ENCODE measurements at places on chromosomes 5 and 9. TPM values are rescaled to one million over a fixed set of nuclear protein-coding genes. Genes with fewer than 3 reads are reported as not detected.

Gene CCDC180
- total RNA-seq = 3.6 TPM

- DNase-seq = peak; percentile 40
These were observed 59.3 kb downstream of the OSTF1 start for GRCh38 chr9:75147638-75148037.

- no peak for DNase-seq
These were observed 125.8 kb downstream of the ARRDC3 start for GRCh38 chr5:91257301-91257700.

DNA sequence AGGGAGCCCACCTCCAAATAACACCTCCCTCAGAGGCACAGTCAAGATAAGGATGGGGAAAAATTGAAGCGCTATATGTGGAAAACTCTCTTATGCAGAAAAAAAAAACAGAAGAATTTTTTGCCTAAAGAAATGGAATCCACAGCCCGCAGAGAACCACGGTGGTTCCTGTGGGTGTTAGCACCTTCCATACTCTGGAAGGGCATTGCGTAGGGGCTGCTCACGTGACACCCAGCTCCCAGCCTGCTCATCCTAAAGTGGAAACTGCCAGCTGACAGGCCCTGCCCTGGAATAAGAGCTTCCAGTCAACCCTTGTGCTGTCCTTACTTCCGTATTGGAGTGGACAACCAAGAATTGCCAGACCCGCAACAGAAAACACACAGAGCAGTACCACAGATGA is 142.5 kb downstream of the FSTL4 start:
- DNase-seq = no peak

Gene LMBRD2
- 11.8 TPM for total RNA-seq

Gene EGFL7
- total RNA-seq = 1.9 TPM

DNA sequence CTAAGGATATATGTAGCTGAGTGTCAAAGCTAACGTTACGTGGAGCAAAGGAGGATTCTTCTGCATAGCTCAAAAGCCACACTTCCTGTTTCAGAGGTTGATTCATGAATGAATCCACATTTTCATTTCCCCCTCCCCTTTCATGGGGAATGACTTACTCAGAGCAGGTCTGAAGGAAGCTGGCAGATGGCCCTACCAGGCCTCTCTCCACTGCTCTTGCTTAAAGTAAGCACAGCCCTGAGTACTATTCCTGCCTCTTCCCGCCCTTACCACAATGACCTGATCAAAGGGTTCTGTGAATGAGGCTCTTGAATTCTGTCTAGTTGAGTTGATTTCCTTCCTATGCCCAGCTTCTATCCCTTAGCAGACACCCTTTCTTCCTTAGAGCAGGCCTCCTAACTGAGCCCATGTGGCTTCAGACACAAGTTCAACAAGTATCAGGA is 6.3 kb downstream of the IGIP start:
- DNase-seq = peak; percentile 22

DNA sequence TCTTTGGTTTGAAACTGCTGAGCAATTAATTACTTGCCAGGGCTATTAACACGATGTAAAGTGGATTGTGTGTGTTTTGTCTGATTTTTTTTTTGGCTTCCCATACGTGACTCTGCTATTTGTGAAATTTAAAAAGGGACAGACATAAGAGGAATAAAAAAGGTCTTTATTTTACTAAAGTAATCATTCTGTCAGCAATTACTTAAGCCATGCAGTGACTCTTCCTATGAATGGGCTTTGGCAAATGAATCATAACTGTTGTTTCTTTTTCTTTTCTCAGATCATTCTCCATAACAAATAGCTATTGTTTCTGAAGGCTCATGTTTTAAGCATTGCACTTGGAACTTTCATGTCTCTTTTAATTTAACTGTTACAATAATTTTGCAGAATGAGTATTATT is 461.3 kb upstream of the RORB start:
- no peak for DNase-seq

Gene STPG3
- total RNA-seq = not detected

Gene CCNJL
- not detected for total RNA-seq

DNA sequence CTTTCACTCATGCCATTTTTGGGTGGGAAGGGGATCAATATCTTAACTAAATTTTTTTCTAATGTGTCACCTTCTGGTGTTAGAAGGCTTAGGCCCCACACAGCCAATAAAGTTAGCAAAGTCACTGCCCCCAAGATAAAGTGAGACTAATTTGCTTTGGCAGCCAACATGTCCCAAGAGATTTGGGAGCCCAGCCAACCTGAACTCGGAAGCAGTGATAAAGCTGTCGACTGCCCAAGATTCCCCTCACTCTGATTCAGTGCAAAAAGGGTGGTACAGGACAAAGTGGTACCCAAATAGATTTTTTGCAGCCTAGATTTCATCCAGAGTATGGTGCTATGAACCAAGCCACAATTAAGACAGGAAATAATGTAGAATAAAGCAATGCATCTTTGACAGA is 572.5 kb upstream of the ARRDC3 start:
- no peak for DNase-seq

DNA sequence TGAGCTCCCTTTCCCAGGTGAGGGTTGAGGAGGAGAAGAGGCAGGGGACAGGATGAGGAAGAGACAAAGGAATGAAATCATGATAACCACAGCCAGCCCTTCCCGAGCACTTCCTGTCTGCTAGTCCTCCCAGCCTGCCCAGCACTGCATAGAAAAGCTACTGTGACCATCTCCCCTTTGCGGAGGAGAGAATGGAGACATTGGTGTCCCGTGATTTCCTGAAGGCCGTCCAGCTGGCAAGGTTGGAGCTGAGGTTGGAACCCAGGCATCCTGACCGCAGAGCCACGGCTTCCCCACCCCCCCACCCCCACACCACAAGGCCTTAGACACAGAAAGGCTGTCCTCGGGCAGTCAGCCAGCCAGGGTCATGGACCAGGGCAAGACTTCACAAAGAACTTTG is 131.1 kb upstream of the ICE1 start:
- no peak for DNase-seq

Gene PCDHB5
- not detected for total RNA-seq

- DNase-seq = no peak
These were observed 26.2 kb downstream of the NREP start for GRCh38 chr5:111730659-111731382.

DNA sequence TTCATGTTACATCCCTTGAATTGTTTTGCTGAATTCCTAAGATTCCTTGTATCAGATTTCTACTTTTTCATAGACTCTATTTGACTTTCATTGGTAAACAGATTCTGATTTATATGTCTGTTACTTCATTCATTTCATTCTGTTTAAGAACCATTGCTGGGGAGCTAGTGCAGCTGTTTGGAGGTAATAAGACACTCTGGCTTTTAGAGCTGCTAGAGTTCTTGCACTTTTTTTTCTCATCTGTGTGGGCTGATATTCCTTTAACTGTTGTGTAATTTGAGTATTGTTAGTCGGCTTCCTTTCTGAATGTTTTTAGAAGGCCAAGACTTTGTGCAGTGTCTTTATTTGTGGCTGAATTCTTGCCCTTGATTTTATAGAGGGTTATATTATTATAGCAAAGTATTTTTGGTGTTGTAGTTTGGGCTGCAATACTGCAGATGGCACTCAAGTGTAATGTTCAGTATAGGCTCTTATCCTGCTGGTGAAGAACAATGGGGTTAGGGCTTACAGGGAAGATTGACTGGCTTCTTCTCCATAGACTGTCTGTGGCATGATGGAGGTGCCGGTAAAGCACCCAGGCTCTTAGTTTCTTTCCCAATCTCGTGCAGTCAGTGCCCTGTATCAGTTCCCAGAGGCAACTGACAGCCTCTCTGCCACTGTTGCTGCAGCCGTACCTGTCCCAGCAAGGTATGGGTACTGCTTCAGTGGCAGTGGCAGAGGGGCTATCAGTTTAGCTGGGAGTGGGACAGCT is 162.2 kb downstream of the OXCT1 start:
- DNase-seq = no peak

DNA sequence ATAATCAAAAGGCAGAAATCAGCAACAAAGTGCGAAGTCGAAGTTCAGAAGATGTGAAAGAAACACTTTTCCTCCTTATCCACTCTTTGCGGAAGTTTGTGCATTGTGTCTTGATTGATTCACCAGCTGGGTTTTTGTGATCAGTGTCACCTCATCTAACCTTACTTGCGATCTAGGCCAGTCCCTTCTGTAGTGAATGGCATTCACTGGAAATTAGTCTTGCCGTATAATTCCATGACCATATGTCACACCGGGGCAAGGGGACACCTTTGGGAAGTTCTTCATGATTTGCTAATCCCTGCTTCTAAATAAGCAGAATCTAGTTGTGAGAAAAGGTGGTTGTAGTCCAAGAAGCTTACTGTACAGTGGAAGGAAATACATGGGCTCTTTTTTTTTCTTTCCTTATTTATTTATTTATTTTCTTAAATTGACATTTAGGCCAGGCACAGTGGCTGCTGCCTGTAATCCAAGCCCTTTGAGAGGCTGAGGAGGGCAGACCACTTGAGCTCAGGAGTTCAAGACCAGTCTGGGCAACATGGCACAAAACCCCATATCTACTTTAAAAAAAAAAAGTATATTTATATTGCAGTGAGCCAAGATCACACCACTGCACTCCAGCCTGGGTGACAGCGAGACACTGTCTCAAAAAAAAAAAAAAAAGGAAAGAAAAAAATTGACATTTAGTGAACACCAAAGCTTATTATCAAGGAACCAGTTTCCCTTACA is 7.8 kb downstream of the RAI14 start:
- no peak for DNase-seq

Gene SEMA4D
- total RNA-seq = 314 TPM

DNA sequence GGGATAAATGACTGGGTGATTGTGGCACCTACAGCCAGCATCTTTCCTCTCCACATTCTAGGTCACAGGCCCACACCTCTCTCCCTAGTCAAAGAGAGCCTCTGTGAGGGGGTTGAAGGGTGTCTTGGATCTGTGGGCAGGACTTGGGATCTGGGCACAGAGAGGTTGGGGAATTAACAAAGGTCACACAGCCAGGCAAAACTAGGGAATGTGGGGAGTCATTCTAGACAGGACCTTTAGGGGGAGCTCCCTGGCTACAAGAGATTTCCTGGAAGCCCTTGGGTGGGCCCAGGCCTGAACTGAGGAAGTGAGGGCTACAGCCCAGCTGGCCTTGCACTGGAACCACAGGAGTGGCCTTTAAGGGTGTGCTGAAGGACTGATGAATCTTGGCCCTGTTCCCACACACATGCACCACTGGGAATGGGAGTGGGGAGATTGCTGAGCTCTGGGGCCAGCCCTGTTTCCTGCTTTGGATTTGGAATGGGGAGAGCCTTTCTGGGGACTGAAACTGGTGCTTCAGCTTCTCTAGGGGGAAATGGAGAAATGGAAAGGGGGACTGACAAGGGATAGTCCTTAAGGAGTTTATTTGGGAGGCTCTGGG is 12.4 kb upstream of the CXXC5 start:
- DNase-seq = peak; percentile 53

GRCh38 chr5:154829589-154830218 is 20.7 kb downstream of the FAXDC2 start:
- peak; percentile 51 for DNase-seq

Gene FOXI1
- not detected for total RNA-seq

Gene CACNA1B
- total RNA-seq = not detected

Gene TNFSF15
- 1.1 TPM for total RNA-seq

DNA sequence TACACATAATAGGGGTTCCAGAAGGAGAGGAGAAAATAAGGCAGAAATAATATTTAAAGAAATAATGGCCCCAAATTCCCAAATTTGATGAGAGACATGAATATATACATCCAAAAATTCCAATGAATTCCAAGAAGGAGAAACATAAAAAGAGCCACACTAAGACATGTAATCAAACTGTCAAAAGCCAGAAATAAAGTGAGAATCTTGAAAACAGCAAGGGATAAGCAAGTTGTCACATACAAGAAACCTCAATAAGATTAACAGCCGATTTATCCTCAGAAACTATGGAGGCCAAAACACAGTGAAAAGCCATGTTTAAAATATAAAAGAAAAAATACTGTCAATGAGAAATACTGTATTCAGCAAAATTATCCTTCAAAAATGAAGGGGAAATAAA is 14.5 kb downstream of the CATSPER3 start:
- no peak for DNase-seq

Gene TAS2R1
- total RNA-seq = not detected

DNA sequence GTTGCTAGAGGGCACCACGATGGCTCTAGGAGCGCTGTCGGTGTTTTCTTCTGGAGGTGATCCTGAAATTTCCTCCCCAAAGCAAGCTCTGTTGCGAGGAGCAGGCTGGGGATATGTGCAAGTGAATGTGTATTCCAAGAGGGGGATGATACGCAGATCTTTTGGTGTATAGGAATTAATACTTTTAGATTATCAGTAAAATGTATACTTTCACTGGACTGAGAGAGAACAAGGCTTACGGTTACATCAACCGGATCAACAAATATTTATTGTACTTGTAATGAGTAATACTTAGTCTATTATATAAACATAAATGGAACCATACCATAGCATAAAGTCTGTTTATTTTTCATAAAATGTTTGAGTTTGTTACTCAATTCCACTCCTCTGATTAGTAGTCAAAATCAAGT is 632 bp upstream of the PRKAA1 start:
- DNase-seq = no peak

Gene CDH9
- total RNA-seq = not detected

DNA sequence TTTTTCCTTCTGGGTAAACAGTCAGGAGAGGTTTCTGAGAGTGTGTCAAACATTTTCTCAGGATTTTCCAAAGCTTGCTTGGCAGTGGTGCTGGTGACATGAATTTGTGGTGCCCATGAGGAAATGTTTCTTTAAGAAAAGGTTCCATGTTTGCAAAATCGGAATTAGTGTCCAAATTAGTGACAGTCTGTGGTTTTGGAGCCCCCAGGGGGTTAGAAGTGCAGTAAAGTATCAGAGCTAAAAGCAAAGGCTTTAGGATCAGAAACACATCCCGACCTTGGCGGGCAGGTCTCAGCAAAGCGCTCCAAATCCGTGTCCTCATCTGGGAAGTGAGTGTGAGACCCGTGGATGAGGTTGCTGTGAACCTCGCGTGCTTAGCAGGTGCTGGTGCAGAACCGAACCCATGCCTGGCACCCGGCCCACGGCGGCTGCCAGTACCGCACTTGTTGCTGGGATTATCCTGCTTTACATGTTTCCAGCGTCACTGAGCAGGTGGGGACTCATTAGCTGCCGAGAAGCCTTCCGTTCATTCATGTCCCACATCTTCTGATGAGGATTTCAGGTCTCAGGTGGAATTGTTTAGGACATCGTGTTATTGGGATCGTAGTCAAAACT is 70.8 kb upstream of the COL5A1 start:
- DNase-seq = no peak

Data from activated CD8-positive, alpha-beta T cell treated with anti-CD3 and anti-CD28 coated beads, Interleukin-2, amount 10 ng/mL, durations not matched to agents 7 days and 5 days (primary cell).